ENCODE measurements at places on chromosomes 11 and 22. TPM values are rescaled to one million over a fixed set of nuclear protein-coding genes. Genes with fewer than 3 reads are reported as not detected.
A peak's percentile ranks its signal among the peaks of the same experiment; 100 is the strongest.

GRCh38 chr11:134033696-134034491 lies 35.0 kb upstream of the JAM3 start:
- DNase-seq, result peak; percentile 86

GRCh38 chr11:12827929-12828812 lies 153.9 kb downstream of the TEAD1 start:
- DNase-seq, result peak; percentile 64

GRCh38 chr11:76491644-76492043 lies 46.8 kb downstream of the EMSY start:
- no peak for DNase-seq

The NRGN gene
- total RNA-seq, result 3.3 TPM

The TNNI2 gene
- not detected for total RNA-seq

The MS4A6A gene
- total RNA-seq, result not detected

The UBASH3B gene
- 65.2 TPM for total RNA-seq

DNA sequence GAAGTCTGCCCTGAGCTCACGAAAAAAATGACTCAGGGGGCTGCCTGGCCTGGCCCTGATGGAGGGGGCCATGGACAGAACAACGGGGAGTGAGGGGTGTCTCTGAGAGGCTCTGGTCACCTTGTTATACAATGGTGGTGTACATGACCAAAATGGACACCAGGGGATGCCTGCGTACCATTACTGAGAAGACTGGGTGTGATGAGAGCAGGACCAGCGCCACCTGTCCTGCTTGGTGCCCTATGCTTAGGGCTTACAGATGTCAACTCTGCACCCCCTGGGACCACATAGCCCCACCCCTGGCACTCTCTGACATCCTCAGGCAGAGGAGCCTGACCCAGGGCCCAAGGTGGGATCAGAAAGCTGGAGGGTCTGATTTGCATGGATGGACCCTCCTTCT lies 104.8 kb downstream of the ZNF280B start:
- DNase-seq, result no peak

GRCh38 chr11:17475666-17476316 lies 854 bp downstream of the ABCC8 start:
- no peak for DNase-seq

DNA sequence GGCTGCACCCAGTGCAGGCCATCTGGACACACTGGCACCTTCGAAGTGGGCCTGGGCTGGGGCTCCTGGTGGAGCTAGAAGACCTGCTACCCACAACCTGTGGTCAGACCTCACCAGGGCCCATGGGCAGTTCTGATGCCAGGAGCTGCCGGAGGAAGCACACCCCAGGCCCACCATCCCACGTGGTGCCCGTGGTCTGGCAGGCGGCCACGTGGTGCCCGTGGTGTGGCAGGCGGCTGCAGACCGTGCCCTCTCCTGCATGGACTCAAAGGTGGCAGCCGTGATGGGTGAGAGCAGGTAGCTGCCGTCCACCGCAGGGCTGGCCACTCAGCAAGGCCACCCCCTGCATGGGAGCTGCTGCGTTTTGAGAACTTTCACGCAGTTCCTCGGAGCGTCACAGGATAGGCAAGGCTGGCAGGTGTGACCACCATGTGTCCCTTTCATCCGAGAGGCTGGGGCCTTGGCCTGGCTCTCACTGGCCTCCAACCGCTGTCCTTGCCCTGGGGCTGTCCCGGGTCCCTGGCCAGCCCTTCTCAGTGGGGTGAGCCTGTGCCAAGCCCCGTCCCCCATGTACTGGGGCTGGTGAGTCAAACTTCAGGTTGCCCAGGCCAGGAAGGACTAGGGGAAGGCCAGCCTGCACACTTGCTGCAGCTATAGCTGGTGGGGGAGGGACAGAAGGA lies 3.9 kb upstream of the IL17REL start:
- DNase-seq, result no peak

DNA sequence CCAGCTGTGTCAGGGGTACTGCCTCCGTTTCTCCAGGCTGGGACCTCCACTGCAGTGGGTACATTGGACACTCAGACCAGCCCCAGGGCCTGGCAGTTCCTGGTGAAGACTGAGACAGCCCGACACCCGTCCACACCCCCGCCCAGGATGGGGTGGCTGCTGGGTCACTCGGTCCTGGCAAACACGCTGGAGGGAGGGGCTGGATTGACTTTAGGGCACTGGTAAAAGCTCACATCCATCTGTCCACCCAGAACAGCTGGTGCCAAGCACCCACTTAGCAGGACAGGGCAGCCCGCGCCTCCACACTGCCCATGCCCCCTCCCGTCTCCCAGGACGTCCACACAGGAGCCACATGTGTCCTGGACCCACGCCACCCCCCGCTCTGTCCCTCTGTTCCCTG lies 10.7 kb upstream of the TBX1 start:
- DNase-seq, result no peak

DNA sequence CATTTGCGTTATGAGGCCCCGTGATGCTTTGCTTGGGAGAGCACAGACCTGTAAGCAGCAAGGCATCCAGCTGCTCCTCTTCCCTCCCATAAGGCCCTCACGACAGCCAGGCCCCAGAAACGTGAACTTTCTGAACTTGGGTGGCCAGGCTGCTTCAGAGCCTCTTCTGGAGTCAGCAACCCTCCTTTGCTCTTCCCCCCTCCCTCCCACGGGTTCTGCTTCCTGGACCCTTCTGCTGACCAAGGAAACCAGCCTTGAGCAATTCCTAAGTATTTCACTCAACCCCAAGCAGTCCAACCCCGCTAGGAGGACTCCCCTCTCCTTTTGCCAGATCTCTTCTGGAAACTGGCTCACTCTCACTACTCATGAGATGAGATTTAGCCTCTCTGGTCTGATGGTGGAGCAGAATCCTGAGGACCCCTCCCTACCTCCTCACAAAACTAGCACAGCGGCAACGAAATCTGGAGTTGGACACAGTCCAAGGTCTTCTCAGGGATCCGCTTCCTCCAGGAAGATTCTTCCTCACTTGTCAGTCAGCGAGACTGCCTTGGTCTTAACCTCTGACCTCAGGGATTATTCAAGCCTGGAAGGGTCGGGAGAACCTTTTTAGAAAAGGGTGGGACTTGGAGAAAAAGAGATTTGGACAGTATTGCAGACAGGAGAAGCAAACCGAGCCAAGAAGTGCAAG lies 86.2 kb downstream of the UBASH3B start:
- no peak for DNase-seq

DNA sequence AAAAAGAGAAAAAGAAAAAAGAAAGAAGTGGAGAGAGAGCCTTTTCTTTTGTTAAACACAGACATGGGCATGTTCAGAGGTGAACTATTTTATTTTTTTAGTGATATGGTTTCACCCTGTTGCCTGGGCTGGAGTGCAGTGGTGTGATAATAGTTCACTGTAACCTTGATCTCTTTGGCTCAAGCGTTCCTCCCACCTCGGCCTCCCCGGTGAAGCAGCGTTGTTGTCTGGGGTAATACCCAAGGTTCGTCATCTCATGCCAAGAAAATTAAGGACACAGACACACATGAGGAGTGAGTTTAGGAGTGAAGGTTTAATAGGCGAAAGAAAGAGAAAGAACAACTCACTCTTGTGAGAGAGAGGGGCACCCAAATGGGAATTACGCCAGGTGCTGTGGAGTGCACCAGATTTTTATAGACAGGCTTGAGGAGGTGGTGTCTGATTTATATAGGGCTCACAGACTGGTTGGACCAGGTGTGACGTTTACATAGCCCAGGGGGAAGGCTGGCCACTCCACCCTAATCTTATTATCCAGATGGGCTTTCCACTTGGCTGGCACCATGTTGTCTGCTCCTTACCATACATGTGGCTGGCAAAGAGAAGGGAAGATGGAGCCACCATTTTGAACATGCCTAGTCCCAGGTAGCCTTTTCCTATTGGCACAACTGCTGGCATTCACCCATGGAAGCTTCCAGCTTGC lies 42.3 kb downstream of the GRAMD1B start:
- no peak for DNase-seq

The IGSF9B gene
- 0.27 TPM for total RNA-seq

GRCh38 chr11:102061276-102061675 lies 14.0 kb downstream of the CFAP300 start:
- DNase-seq, result no peak

The TBX10 gene
- total RNA-seq, result not detected

GRCh38 chr22:43812890-43813289 lies 785 bp upstream of the EFCAB6 start:
- DNase-seq, result no peak

DNA sequence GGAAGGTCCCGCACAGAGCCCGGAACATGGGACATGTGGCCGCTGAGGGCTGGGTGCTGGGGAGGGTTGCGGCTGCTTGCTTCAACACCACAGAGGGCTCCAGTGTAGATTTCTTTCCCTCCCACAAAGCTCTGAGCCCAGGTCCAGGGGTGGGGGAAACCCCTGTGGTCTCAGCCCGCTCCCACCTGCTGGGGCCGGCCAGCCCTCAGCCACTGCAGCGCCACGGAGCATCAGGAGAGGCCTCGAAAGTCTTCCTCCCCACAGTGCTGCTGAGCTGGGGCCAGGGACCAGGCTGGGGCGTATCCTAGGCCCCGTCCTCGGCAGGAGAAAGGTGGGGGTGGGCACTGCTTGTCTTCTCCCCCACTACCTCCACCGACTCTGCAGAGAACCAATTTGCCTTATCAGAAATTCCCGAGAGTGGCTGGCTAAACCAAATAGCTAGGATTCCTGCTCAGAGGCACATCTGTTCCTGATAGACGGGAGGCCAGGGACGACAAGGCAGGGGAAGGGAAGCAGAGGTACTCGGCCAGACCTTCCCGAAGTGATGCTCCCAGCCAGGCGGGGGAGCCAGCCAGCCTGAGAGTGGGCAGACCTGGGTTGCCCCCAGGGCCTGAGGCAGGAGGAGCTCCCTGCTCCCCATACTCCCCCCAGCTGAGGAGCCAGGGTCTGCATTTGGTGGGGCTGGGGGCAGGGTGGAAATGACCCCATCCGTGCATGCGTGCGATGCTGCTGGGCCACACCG lies 18.7 kb downstream of the IGF2 start:
- DNase-seq, result no peak

- DNase-seq, result no peak
These were observed 14.7 kb downstream of the DEPDC5 start for GRCh38 chr22:31768422-31769059.

The C11orf21 gene
- total RNA-seq, result not detected

DNA sequence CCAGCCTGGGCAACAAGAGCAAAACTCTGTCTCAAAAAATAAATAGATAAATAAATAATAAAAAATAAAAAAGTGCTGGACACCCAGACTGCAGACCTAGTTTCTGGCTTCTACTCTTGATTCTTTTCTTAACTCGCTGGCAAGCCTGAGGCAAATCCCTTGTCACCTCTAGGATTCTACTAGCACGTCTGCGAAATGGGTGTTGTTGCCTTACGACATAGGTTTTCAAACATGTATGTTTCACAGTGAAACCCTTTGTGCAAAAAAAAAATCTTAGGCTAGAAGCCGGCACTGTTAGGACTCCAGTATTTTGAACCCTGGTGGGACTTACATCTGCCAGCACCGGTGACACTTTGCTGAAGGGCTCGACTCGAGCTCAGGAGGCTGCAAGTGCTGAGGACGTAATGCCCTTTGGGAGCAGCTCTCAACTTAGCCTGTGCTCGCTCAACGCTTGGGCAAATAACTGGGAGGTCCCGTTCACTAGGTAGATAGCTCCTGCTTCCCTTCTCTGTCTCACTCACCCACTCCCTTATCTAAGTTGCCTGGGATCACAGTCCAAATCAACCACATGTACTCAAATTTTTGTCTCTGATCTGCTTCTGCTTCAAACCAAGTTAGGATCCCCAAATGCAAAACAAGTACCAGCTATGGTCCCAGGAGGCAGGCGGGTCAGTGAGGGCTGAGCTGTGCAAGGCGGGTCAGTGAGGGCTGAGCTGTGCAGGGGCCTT lies 34.7 kb upstream of the MYH9 start:
- no peak for DNase-seq

The SPI1 gene
- not detected for total RNA-seq

- no peak for DNase-seq
These were observed 551 bp downstream of the AGBL2 start for GRCh38 chr11:47714554-47715081.

The UVRAG gene
- 9.3 TPM for total RNA-seq

DNA sequence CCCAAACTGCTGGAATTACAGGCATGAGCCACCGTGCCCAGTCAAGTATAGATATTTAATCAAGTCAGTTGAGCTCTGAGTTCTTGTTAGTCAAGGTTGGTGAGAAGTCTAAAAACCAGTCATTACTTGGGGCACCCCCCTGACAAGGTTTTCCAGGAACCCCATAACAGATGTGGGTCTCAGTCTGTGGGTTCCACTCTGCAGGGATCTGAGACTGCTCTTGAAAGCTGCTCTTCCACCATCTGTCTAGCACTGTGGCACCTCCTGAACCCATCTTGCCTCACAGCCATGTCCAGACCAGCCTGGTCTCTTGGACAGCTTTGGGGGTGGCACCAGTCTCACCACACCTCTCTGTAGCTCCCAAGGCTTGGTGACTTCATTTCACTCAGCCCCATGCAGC lies 44.3 kb upstream of the PLET1 start:
- no peak for DNase-seq

DNA sequence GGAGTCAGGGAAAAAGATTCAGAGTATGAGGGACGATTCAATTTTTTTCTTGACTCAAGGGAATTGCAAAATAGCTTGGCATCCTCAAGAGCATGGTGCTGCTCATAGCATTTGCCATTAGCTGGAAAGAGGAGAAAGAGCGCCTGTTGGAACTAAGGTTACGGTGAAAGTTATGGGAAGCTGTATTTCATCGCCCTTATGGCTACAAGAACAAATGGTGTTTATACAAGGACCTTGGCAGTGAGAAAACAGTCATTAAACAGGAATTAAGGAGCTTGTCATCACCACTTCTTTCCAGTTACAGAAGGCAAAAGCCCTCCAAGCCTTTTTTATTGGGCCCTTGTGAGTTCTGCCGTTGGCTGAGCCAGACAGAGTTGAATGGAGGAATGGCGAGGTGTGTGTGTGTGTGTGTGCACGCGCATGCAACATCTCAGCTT lies 74.2 kb downstream of the ALX4 start:
- DNase-seq, result no peak

The VPREB1 gene
- total RNA-seq, result not detected

The C11orf52 gene
- 0.96 TPM for total RNA-seq

DNA sequence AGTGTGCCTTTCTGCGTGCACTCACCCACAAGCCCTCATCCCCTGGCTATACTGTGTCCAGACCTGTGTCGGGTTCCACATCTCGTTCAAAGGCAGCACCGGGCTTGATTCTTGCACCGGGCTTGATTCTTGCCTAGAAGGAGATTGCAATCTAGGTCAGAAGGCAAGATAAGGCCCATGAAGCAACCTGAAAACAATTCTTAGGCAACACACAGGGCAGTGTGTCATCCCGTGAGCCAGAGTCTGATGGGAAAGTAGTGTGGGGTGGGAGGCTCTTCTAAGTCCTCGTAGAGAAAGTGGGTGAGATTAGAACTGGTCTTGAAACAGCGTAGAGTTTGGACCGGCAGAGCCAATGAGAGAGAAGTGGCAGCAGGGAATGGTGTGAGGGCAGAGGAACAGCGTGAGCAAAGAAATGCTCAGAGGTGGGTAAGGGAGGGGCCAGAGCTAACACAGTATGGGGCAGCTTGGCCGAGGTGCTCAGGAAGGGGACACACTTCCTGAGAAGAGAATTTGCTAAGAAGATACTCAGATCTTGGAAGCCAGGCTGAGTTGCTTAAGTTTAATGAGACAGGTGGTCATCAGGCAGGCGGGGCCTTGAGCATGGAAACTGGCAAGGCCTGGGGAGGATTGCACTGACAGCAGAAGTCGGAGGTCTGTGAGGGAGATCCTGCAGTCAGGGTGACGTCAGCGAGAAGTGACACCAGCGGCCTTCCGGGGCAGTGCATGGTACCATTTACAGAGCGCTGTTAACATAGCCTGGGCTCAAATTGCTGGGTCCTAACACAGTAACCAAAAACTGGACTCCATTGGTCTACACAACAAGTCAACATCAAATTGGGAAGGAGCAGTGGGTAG lies 40.7 kb upstream of the DKK3 start:
- no peak for DNase-seq

Measured in HFFc6 (cell line).